Osteoblast (primary cell): ENCODE measurements at places on chromosomes 5 and 9. TPM values are rescaled to one million over a fixed set of nuclear protein-coding genes. Genes with fewer than 3 reads are reported as not detected.
A peak's percentile ranks its signal among the peaks of the same experiment; 100 is the strongest.

GRCh38 chr5:109718216-109718615 is 28.5 kb downstream of the MAN2A1 start:
- DNase-seq, result no peak
- H3K4me3 ChIP-seq, result no peak overlapping the region
- no peak overlapping the region for H3K27ac ChIP-seq
- H3K36me3 ChIP-seq, result no peaks in the 10 kb centered on the region

GRCh38 chr5:61139094-61139873 is 23.0 kb downstream of the SMIM15 start:
- H3K4me1 ChIP-seq, result no peaks in the 10 kb centered on the region
- no peaks in the 10 kb centered on the region for H3K36me3 ChIP-seq
- H3K27me3 ChIP-seq, result no peaks in the 10 kb centered on the region
- H3K27ac ChIP-seq, result no peak overlapping the region
- H3K4me3 ChIP-seq, result no peak overlapping the region

Gene UGT3A2
- total RNA-seq, result under 0.01 TPM in 1 of 2 replicates, not detected in the other

DNA sequence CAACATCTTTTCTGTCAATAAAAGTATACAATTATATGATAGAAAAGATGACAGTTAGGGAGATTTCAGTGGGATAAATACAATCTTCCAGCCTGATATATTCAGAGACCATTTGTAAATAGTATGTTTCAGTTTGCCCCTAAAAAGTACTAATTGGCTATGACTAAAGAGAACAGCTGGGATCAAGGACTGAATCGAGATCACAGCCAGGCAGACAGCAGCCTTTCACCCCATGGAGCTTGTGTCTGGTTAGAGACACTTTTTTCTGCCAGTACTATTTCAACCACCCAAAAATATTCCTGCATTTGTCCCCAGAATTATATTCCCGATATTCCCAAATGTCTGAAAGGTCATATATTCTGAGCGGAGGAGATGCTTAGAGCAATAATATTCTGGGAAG is 577.3 kb upstream of the TLE4 start:
- DNase-seq, result no peak
- H3K27ac ChIP-seq, result no peak overlapping the region
- H3K4me3 ChIP-seq, result no peak overlapping the region
- no peaks in the 10 kb centered on the region for H3K36me3 ChIP-seq

Gene HAVCR2
- total RNA-seq, result 0.59 and 0.72 TPM in 2 replicates

DNA sequence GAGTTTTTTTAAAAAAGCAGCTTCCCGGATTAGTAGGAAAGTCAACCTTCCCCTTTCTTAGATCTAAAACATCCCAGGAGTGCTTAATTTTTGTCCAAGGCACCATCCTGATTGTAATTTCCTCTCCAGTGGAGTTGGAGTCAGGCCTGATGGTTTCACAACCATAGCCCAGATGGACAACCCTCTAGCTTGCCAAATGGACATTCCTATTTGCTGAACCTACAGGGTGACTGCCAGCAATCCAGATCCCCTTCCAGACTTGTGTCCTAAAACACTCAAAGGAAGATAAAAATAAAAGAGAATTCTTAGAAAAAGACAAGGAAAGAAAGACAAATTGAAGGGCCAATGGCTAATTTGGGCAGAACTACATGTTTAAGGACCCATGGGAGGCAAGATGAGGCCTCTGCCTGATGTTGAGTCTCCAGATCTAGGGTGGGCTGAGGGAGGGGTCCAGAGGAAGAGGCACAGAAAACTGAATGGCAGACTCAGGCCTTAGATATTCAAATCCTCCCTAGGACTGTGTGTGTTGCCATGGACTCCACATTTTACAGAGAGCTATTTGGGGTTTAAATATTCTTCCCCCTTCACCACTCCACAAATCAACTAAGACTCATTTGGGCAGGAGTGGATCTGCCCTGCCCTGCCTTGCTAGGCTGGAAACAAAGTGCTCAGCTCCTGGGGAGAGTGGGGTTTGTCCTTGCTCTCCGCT is 38.5 kb upstream of the SLC44A1 start:
- H3K4me3 ChIP-seq, result no peak overlapping the region
- peak overlapping the region; percentile 78 for H3K27ac ChIP-seq
- DNase-seq, result no peak
- H3K27me3 ChIP-seq, result no peaks in the 10 kb centered on the region

DNA sequence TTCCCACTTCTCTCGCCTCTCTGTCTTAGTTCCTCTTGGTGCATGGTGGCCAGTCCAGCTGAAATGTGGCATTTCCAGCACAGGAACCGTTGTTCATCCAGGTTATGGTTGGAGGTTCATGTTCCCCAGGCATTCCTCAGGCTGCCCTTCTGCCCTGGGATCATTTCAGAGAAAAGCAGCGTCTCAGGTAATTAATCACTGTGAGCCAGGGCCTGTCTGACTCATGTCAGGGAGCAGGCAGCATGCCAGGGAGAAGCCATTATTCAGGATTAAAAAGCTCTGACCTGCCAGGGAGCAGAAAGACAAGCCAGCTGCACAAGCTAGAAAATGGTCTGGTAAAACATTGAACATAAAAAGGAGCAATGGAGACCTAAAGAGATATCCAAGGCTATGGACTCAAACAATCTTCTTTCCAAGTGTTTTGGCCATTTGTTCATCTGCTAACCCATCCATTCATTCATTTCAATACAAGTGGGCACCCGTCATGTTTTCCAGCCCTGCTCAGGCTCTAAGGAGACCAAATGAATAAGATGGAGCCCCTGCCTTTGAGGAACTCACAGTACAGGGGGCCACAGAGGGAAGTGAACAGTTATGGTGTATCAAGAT is 241.4 kb downstream of the DRD1 start:
- peaks cover 3% of the 10 kb centered on the region for H3K4me1 ChIP-seq
- H3K4me3 ChIP-seq, result no peak overlapping the region
- H3K27me3 ChIP-seq, result no peaks in the 10 kb centered on the region
- H3K27ac ChIP-seq, result no peak overlapping the region
- DNase-seq, result no peak

DNA sequence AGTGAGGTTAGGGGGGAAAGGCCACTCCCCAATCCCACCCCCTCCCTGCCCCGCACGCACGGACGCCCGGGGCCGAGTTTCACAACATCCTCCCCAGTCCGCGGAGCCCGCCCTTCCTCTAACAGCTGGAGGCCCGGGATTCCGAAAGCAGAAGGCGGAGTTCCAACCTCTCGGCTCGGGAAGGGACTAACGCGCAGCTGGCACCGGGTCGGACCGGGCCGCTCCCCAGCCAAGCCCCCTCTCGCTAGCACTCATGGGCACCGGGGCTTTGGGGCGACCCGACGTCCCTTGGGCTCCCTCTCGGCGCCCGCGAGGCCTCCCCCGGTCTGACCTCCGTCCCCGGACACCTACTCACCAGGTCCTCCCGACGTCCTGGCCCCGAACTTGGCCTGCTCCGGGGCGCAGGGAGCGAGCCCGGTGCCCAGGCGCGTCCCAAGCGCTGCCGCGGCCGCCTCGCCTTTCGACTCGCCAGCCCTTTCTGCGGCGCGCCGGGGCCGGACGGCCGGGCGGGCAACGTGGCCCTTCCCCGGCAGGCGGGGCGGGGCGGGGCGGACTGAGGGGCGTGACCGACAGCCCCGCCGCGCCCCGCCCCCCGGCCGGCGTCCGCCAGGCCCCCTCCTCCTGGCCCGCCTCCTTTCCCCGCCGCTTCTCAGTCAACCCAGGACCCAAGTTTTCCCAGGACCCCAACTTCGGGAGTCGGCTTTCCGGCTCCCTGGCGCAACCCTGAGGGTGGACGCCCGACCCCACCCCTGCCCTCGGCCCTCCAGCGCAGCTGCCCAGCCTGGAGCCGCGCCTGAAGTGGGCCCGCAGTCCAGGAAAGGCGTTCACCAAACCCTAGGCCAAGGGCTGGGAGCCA is at the start of gene MGAT1:
MGAT1 (minus strand) TSS at position 482 of the 856 bp plus-strand sequence. CDS start 9,835 bp downstream, outside the sequence.
- peak; percentile 98 for DNase-seq
- peaks cover 48% of the 10 kb centered on the region for H3K4me1 ChIP-seq
- no peaks in the 10 kb centered on the region for H3K27me3 ChIP-seq
- peak within 1 kb of the TSS; percentile 89 for H3K4me3 ChIP-seq

- no peak overlapping the region for H3K27ac ChIP-seq
- H3K27me3 ChIP-seq, result no peaks in the 10 kb centered on the region
- no peak overlapping the region for H3K4me3 ChIP-seq
- peak; percentile 62 for DNase-seq
Measured at GRCh38 chr9:137968235-137968634, 90.7 kb downstream of the CACNA1B start.

DNA sequence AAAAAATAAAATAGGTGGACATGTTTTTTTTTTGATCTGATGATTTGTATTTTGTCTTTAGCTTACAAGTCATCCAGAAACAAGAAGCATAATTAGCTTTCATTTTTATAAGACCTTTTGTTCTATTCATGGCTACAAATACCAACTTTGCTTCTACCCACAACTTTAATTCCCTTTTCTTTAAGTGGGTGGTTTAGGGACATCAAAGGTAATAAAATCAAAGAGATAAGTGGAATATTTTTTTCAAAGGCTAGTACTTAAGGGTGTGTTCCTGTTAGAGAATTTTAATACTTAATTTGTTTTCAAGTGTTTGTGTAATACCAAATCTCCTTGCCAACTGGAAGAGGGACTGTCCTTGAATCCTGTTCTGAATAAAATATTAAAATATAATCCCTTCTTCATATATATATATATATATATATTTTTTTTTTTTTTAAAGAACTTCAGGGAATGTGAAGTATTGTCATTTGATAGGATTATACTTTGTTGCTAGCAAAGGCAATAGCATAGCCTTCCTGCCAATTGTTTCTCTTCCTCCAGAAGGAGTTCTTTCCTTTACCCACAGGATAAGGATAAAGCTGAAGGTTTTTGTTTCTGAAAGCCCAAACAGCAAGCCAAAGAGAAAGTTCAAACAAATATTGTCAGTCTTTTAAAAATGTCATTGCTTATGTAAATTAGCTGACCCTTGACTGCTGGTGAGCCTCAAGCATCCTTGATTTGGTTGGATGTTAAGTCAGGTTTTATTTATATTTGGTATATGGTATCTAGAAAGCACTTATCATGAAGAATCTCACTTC is 108.9 kb downstream of the PAM start:
- no peak overlapping the region for H3K4me3 ChIP-seq
- no peak for DNase-seq
- peaks cover under 1% of the 10 kb centered on the region for H3K36me3 ChIP-seq

DNA sequence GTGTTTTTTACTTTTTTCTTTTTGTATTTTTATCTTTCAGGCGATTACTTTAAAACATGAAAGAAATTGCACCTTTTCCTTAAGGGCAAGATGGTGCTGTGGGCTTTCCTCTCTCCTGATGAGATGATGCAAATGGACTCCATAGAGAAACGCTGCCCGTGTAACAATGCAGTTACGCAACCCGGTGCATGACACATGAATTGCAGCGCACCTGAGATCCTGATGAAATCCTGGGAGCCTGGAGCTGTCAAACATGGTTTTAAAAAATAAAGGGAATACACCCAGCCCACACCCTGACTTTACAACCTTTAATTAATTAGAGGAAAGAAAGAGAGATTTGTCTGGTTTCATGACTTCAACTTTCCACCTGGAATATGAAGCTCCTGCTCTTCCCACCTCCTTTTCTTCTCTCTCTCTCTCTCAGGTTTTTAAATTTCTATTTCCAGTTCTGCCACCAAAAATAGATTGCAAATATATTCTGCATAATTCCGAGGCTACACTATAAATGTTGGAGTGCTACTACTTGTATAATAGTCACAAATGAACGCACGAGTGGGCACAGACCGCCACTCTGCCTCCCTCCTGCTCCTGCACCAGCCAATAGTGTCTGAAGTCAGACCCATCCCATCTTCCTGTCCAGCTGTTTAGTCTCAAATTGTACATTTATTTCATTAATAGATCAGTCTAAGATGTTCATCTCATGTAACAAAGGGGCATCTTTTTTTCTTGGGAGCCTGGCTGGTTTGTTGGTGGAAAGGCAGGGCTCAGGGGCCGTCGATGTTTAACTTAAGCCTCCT is 179.1 kb downstream of the AUH start:
- DNase-seq, result no peak
- no peak overlapping the region for H3K27ac ChIP-seq
- H3K36me3 ChIP-seq, result no peaks in the 10 kb centered on the region

DNA sequence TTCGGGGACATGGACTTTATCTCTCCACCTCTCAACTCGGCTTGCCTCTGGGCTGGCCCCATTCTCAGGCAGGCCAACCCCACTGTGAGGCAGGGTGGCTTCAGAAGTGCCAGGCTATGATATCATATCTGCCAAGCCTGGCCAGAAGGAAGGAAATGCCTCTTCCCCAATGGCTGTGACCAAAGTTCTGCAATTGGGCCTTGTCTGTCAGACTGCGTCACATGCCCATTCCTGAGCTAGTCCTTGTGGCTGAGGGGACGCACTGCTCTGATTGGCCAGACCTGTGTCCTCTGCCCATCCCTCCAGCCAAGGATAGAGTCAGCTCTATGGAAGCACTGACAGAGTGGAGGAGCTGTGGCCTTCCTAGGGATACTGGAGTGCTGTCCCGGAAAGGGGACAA is 11.9 kb downstream of the SMIM23 start:
- H3K4me1 ChIP-seq, result no peaks in the 10 kb centered on the region
- DNase-seq, result no peak
- no peaks in the 10 kb centered on the region for H3K36me3 ChIP-seq
- peaks cover 14% of the 10 kb centered on the region for H3K27me3 ChIP-seq
- no peak overlapping the region for H3K27ac ChIP-seq

Gene PCDHA1
- total RNA-seq, result not detected in 2 replicates

- H3K36me3 ChIP-seq, result no peaks in the 10 kb centered on the region
- no peaks in the 10 kb centered on the region for H3K27me3 ChIP-seq
- no peak overlapping the region for H3K27ac ChIP-seq
- no peak for DNase-seq
- H3K4me3 ChIP-seq, result no peak overlapping the region
Measured at GRCh38 chr5:4513381-4513780, 626.7 kb upstream of the ADAMTS16 start.

GRCh38 chr5:122559676-122560075 is 215.2 kb upstream of the SNX2 start:
- H3K36me3 ChIP-seq, result no peaks in the 10 kb centered on the region
- H3K4me3 ChIP-seq, result no peak overlapping the region
- DNase-seq, result no peak
- H3K27ac ChIP-seq, result no peak overlapping the region

- no peaks in the 10 kb centered on the region for H3K36me3 ChIP-seq
- no peak overlapping the region for H3K4me3 ChIP-seq
- H3K4me1 ChIP-seq, result no peaks in the 10 kb centered on the region
- H3K27ac ChIP-seq, result no peak overlapping the region
- DNase-seq, result no peak
Measured at GRCh38 chr9:68998812-68999211, 15.1 kb downstream of the PRKACG start.

DNA sequence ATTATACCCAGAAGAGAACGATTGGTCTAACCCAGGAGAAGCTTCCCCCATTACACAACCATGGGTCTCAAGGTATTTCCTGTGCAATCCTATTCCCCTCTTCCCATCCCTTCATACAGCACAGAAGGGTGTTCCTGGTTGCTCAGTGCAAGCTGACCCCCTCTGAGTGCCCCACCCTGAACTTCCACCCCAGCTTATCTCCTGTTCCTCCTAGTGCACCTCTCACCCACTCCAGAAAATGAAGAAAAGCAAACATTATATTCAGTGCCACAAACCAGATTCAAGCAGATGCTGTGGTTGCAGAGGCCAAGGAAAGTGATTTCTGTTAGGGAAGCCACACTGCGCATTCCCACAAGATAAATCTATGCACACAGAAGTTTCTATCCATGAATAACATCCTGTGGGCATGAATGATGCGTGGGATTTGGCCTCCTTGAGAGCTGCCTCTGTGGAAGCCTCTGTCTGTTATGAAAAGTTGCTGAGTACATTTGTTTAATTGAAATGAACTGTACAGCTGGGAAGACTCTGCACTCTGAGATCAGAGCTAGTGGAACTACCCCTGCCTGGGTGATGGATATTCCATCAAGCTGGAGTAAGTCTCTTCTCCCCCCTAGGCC is 2.2 kb upstream of the OR2S2 start:
- H3K4me3 ChIP-seq, result no peak overlapping the region
- no peaks in the 10 kb centered on the region for H3K27me3 ChIP-seq
- peak overlapping the region; percentile 31 for H3K27ac ChIP-seq
- peak; percentile 81 for DNase-seq
- peaks cover 24% of the 10 kb centered on the region for H3K4me1 ChIP-seq
- H3K36me3 ChIP-seq, result no peaks in the 10 kb centered on the region
